ENCODE measurements at places on chromosomes 4 and X. TPM values are rescaled to one million over a fixed set of nuclear protein-coding genes. Genes with fewer than 3 reads are reported as not detected.

NPNT gene
- 0.44 TPM for total RNA-seq

TBC1D25 gene
- 16.4 TPM for total RNA-seq

ANXA10 gene
- 2.6 TPM for total RNA-seq

RAB39B gene
- 0.83 TPM for total RNA-seq

LNX1 gene
- total RNA-seq, result 0.03 TPM

SMIM10 gene
- total RNA-seq, result 0.20 TPM

PPP1R2C gene
- total RNA-seq, result not detected

ANXA5 gene
- 513 TPM for total RNA-seq

MAOB gene
- total RNA-seq, result 0.14 TPM

FAM53A gene
- 0.84 TPM for total RNA-seq

NOX1 gene
- total RNA-seq, result 0.07 TPM

NXF3 gene
- total RNA-seq, result 0.08 TPM

CDX4 gene
- not detected for total RNA-seq

PASD1 gene
- total RNA-seq, result not detected

SPANXN3 gene
- total RNA-seq, result not detected

ARHGAP36 gene
- not detected for total RNA-seq

FAM149A gene
- 1.1 TPM for total RNA-seq

NKX3-2 gene
- total RNA-seq, result 0.14 TPM

JAKMIP1 gene
- 0.05 TPM for total RNA-seq

FAM9B gene
- not detected for total RNA-seq

RIBC1 gene
- 0.63 TPM for total RNA-seq

RHOXF2 gene
- total RNA-seq, result not detected

SH3D19 gene
- total RNA-seq, result 25.8 TPM

UGT2B17 gene
- total RNA-seq, result not detected

DCX gene
- total RNA-seq, result not detected

Measured in A549 treated with Hydrocortisone at 1 μM for 4 hours (cell line).